ENCODE measurements at places on chromosomes 11 and 22.

DNA sequence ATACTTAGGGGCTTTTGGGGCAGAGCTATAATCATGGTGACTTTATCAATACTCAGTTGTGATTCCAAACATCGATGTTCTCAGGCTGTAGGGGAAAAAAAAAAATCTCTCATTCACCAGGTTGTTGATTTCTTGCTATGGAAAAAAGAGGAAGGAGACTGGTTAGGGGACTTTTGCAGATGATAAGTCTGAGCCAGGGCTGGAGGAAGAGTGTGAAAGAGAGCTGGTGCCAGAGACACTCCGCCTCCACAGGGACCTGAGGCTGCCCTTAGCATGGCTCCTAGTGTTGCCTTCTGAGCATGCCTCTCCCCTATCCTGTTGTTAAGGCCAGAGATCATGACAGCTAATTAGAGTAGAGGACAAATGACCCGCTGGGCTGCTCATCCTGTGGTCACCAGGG lies 16.9 kb downstream of the UPB1 start:
- no peak for DNase-seq

- no peak for DNase-seq
These were observed 4.3 kb upstream of the NRIP3 start for GRCh38 chr11:9008011-9008550.

DNA sequence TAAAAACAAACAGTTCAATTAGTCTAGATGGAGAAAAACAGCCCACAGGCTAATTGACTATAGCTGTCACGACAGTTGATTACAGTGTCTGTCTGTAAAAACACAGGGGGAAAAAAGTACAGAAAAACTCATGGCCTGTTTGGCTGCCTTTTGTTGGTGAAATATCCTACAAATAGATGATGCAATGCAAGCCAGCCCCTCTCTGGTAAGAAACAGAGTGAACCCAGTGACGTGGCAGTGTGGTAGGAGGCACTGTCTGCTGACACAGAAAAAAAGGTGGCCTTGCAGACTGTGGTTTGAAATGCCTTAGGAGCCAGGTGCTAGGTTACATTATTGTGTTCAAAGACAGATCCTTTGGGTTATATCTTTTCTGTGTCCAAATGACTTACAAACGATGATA lies 431.4 kb upstream of the CCDC90B start:
- DNase-seq = no peak

DNA sequence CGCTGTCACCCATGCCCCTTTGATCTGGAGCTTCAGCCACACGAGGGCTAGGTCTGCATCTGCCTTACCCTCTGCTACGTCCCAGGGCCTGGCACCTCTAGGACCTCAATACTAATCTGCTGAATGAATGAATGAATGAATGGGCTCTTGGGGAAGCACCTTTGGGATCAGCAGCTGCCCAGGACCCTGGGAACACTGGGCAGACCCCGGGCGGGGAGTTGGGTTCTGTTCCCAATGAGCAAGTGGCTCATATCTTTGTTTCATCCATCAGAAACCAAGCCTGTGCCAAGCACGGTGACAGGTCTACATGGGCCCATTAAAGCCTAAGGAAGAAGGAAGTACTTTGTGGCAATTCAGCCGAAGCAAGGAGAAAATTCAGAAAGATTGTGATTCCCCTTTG lies 41.5 kb upstream of the SHISAL1 start:
- DNase-seq = no peak

DNA sequence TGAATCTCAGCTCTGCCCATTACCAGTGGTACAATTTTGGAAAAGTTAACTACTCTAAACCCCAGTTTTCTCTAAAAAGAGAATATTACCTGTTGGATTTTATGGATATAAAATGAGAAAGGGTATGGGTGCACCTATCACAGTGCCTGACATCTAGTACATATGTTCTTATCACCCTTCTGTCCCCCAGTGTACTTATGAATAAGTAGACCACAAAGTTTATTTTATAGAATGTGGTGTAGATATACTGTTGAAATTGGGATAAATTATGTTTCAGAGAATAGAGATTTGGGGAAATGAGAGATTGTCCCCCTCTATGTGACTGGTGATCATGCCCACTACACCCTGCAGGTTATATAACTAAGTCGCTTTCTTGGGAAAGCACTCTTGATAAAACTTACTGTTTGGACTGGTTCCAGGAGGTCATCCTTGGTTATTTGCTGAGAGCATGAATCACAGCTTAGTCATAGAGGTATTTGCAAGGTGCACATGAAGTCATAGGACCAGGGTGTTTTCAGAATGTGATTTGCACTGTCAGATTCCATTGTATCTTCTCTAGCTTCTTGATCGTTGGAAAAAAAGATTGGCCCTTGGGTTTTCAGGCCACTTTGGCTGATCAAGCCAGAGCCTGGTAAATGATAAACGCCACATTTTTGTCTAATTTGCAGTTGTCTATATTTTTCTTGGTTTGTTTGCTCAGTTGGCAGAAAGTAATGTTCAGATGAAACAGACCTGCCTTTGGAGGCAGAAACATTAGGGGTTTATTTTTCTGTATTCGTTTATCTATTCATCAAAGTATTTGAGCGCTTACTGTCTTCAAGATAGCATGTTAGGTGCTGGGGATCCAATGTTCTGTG lies 21.3 kb downstream of the STX3 start:
- DNase-seq = no peak

DNA sequence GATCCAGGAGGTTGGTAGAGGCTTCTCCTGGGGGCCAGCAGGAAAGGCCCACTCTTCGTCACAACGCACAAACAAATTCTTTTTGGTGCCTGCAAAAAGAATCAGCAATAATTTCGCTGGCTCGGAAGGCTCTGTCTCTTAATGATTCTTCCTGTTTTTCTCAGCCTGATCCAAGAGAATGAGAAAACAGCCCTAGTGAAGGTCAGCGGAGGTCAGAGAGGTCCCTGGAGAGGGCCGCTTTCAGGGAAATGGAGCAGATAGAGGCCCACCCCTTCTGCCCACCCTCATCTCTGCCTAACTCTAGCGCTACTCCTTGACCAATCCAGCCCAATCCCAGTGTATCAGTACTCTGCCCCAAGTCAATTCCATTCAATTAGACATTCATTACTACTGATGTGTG lies 19.2 kb downstream of the LRRC55 start:
- DNase-seq = no peak

DNA sequence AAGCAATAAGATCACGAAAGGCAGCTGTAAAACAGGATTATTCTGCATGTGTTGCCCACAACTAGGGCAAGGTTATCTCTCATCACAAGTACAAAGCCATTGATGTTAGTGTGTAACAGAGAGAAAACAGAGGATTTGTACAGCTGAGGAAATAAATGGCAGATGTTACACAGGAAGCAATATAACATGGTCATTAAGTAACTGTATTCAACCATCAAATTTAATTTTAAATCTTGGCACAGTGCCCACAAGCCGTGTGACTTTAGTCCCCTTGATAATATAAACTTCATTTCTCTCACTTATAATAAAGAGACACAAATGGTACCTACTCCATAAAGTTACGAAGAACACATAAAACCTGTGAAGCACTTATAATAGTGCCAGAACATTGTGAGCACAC lies 17.3 kb downstream of the OR51E2 start:
- no peak for DNase-seq
